ENCODE measurements at places on chromosomes 16 and 17.

- no peak for DNase-seq
Measured at GRCh38 chr17:72008236-72008876, 112.5 kb upstream of the SOX9 start.

GRCh38 chr17:72311004-72311403 is 190.2 kb downstream of the SOX9 start:
- no peak for DNase-seq

DNA sequence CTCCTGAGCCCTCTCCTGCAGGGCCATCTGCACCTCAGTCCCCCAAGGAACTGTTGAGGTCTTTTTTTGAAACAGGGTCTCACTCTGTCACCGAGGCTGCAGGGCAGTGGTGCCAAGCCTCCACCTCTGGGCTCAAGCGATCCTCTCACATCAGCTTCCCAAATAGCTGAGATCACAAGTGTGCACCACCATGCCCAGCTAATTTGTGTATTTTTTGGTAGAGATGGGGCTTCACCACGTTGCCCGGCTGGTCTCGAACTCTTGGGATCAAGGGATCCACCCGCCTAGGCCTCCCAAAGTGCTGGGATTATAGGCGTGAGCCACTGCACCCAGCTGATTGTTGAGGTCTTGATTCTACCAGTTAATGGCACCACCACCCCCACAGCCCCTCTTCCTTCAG is 27.9 kb upstream of the ENDOV start:
- DNase-seq = no peak

DNA sequence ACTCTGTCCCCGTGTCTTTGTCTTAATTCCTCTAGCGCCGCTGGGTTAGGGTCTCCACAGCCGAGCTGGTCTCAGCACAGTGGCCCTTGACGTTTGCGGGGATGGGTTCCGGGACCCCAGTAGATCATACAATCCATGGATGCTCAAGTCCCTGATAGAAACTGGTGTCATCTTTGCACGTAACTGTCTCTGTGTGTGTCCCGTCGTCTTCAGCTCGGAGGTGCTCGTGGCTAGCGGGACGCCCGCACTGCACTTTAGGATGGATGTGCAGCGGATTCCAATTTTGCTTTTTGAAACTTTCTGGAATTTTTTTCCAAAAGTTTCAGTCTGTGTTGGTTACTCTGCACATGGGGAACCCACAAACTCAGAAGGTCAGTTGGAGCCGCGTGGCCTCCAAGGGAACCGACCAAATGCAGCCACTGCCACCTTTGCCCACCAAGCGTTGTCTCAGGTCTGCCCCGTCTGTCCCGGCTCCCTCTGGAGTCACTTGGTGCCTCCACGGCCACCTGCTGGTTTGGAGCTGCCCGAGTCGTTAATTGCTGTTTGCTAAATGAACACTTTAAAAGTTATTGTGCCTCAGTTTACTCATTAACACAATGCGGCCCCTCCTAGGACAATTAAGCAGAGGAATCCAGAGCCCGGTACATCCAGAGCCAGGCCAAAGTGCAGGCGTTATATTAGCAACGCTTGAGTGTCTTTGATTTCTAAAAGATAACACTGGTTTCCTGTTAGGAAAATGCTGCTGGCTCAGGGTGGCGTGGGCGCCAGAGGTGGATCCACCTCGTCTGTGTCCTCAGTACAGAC is 5.3 kb upstream of the DPEP1 start:
- DNase-seq = no peak

GRCh38 chr16:56866955-56867830 is 2.2 kb downstream of the SLC12A3 start:
- DNase-seq = peak; percentile 66

DNA sequence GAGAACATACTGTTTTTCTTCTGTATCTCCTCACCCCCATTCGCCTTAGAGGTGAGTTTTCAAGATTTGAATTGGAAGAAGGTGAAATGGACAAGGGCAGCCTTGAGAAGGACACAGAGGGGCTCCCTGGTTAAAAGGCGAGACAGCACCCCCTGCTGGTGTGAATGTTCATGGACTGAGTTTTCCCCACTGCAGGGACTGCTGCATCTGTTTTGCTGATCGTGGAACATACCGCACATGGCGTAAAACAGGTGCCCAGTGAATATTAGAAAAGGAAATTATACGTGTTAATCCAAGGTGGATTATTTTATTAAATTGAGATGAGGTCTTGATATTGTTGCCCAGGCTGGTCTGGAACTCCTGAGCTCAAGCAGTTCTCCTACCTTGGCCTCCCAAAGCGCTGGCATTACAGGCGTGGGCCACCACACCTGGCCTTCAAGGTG is 54.5 kb downstream of the NDE1 start:
- DNase-seq = peak; percentile 52

GRCh38 chr17:76492989-76493501 is 8.2 kb downstream of the RHBDF2 start:
- DNase-seq = no peak

GRCh38 chr16:54211203-54211602 is 75.4 kb downstream of the IRX3 start:
- DNase-seq = no peak

GRCh38 chr17:44309472-44309871 is 1.1 kb downstream of the RUNDC3A start:
- DNase-seq = no peak

GRCh38 chr16:85917959-85918358 is 19.0 kb downstream of the IRF8 start:
- no peak for DNase-seq

GRCh38 chr17:81514489-81514738 is 1.8 kb upstream of the ACTG1 start:
- no peak for DNase-seq

DNA sequence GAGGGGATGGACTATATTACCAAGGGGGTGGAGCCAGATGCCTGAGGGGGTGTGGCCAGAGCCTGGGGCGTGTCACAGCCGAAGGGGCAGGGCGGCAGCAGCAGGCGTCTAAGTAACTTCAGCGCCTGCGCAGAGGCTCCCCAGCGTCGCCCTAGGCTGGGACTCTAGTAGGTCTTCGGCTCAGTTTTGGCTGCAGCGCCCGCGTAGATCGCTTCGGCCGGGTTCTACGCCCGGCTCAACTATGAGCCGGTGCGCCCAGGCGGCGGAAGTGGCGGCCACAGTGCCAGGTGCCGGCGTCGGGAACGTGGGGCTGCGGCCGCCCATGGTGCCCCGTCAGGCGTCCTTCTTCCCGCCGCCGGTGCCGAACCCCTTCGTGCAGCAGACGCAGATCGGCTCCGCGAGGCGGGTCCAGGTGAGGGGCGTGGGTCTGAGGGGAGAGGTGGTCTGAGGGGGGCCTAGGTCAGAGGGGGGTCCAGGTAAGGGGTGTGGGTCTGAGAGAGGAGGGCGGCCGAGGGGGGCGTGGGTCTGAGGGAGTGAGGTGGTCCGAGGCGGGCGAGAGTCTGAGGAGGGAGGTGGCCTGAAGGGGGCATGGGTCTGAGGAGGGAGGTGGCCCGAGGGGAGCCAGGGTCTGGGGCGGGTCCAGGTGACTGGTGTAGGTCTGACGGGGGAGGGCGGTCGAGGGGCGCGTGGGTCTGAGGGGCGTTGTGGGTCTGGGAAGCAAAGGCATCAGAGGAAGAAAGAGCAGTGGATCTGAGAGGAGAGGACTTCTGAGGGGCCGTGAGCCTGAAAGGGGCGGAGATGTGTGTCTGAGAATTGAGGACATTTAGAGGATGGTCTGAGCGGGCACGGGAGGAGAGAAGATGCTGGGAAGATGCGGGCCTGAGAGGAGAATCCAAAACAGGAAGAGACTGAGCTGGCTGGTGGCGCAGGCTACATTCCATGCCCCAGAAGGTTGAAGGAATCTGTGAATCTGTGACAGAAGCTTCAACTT is at the start of gene LPCAT2:
TSS of gene LPCAT2 (plus strand) at position 132 of the 991 bp plus-strand sequence. CDS start at position 242, 110 bp downstream.
- peak; percentile 48 for DNase-seq

Data from Jurkat, Clone E6-1 (cell line).